Uterus (tissue), 4 donors: ENCODE measurements at places on chromosomes 6 and 20. TPM values are rescaled to one million over a fixed set of nuclear protein-coding genes. Genes with fewer than 3 reads are reported as not detected.

Gene APOM
- total RNA-seq, result 2.6 TPM

Gene SNAI1
- 1.0 TPM for total RNA-seq

DNA sequence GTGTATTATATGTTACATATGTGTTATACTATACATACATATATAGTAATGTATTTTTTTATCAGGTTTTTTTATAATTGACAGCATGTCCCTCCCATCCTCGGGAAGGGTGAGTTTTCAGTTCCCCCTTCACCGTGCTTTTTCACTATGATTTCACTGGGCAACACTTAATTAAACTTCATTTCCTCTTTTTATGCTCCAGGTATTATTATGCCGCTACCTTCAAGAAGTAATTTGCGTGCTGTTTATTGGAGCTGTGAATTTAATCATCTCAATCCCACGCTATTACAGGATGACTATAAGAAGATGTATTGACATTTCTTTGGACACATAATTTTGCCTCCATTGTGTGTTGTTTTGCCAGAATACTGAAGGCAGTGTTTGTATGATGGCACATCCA is 228.6 kb downstream of the SAMD5 start:
- DNase-seq, result no peak

DNA sequence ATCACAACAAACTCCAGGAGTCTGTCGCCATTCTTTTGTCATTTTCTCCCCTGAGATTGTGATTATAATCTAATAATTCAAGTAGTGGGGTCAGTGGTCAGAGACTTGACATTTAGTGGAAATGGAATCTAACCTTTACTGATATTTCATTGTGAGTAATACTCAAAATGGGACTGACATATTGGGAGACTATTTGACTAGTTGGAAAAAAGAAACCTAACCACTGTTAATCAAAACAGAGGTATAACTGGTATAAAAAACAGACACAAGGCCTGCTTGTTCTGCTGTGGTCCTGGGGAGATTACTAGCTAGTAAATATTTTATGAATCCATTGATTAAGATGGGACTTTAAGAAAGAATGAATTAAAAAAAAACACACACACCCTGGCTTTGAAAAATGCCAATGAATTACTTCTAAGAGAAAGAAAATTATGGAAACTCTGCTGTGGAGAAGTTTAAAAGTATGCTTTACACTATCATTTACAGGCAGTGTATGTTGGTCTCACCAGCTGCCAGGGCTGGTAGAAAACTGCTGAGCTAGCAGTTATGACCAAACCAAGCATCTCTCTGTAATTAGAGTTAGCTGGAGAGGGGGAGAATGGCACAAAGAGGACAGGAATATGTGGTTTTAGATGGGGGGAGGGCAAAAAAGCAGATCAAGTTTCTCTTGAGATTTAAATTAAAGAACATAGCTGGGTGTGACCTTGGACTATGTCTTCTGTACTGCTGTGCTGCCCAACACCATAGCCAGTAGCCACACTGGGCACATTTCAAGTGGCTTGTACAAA is 103.7 kb downstream of the FYN start:
- no peak for DNase-seq

DNA sequence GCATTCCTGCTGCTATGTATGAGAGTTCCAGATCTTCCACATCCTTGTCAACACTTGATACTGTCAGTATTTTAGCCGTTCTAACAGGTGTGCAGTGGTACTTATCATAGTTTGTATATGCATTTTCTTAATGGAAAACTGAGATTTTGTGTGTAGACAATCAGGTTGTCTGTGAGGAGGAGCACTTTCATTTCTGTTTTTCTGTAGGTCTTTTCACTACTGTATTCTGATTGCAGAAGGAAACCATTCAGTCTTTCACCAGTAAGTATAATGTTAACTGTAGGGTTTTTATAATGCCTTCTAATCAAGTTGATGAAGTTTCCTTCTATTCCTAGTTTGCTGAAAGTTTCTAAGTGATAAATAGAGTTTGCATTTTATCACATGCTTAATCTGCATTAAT is 107.5 kb downstream of the C6orf58 start:
- DNase-seq, result no peak

- peak; percentile 64 for DNase-seq
Observed at GRCh38 chr6:108737594-108738546, 110.4 kb upstream of the ARMC2 start.
